Fibroblast of lung (primary cell): ENCODE measurements at places on chromosomes 2 and 18. TPM values are rescaled to one million over a fixed set of nuclear protein-coding genes. Genes with fewer than 3 reads are reported as not detected.

Gene ZAP70
- not detected in 2 replicates for total RNA-seq

GRCh38 chr2:235613649-235614048 is 119.8 kb downstream of the AGAP1 start:
- no peak for DNase-seq

Gene LHCGR
- not detected in 2 replicates for total RNA-seq

DNA sequence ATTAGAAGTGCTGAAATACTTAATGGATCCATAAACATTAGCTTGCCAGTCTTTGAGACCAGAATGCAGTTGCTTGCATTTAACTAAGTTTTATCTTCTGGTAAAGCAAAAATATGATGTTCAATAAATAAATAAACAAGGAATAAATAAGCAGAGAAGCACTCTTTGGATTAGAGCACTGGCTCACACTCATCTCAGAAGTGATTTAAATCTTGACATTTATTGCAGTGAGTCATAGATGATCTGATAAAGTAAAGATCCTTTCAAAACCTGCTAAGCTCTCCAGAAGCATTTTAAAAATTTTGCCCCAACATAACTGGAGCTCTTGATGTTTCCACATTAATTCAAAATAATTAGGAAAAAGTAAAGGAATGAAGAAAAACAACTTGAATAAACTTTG is 66.8 kb downstream of the KYNU start:
- DNase-seq = peak; percentile 49

DNA sequence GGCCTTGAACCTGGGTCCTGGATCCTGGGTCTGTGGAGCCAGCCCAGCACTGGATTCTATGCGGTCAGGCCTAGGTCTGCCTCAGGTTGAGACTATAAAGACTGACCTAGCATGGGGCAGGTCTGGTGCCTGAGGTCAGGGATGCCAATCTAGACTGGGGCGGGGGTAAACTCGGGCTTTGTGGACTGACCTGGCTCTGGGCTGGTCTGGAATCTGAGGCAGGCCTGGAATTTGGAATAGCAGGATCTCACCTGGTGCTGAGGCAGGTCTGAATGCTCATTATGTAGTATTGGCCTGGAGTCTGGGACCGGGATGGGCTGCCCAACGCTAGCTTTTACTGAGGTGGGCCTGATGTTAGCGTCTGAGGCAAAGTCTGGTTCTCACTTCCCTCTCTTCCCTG is 256.0 kb downstream of the KIAA1328 start:
- DNase-seq = no peak

DNA sequence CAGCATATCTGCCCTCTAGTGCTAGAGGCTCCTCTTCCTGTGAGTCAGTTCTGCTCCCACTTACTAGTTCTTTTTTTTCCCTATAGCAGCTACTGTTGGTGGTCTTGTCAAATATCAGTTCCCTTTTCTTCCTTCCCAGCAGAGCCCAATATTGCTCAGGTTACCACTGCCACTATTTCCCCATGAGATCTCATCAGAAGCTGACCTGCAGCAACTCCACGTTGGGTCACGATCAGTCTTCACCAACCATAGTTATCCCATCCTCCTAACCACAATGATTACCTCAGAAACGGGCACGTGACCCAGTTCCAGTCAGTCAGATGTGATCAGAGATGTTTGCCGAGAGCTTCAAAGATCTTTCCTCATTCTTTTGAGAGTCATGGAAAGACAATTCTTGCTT is 59.7 kb upstream of the CAPN13 start:
- DNase-seq = no peak

GRCh38 chr2:53437371-53437770 is 330.2 kb upstream of the CHAC2 start:
- DNase-seq = peak; percentile 66

Gene RBM43
- 4.9 and 12.4 TPM in 2 replicates for total RNA-seq

GRCh38 chr18:56884511-56884910 is 233.4 kb downstream of the WDR7 start:
- no peak for DNase-seq

Gene RETSAT
- 61.6 and 87.0 TPM in 2 replicates for total RNA-seq
